Activated CD8-positive, alpha-beta T cell treated with anti-CD3 and anti-CD28 coated beads, Interleukin-2, amount 10 ng/mL, durations not matched to agents 7 days and 5 days (primary cell): ENCODE measurements at places on chromosomes 16 and 17. TPM values are rescaled to one million over a fixed set of nuclear protein-coding genes. Genes with fewer than 3 reads are reported as not detected.
A peak's percentile ranks its signal among the peaks of the same experiment; 100 is the strongest.

DNA sequence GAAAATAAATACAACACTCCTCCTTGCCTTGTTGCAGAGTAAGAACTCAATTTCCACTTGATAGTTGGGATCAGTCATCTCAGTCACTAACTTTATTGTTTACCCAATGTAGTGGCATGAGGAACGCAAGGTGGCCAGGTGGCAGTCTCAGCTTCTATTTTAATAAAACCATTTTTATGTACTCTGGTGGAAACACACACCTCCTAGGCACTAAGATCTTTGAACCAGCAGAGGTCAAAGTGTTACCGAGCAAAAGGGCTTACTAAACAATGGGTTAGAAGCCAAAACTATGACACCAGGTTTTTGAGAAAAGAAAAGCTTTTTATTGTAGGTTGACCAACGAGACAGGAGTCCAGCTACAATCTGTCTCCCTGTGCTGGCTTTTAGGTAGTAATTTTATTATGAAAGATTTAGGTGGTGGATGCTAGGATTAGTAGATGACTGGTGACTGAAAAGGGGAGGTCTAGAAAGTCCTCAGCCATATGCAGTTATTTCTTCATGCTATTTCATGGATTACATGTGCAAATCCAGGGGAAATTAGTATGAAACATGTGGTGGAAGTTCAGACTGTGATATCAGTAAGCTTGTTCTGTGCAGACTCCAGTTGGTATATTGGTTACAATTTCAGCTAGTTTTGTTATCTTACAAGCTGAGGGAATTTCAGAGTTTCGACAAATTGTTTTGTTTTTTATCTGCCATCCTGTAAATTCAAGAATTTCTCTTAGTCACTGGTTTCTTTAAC is 122.3 kb downstream of the PCTP start:
- DNase-seq: no peak

Gene ARL5C
- not detected for total RNA-seq

- no peak for DNase-seq
Observed at GRCh38 chr16:55576384-55576783, 9.9 kb downstream of the CAPNS2 start.

Gene TMEM11
- 27.7 TPM for total RNA-seq

- no peak for DNase-seq
Observed at GRCh38 chr17:50064253-50065001, 8.5 kb downstream of the ITGA3 start.

Gene ABCC3
- total RNA-seq: not detected

- no peak for DNase-seq
Observed at GRCh38 chr16:8493972-8494371, 96.3 kb downstream of the TMEM114 start.

DNA sequence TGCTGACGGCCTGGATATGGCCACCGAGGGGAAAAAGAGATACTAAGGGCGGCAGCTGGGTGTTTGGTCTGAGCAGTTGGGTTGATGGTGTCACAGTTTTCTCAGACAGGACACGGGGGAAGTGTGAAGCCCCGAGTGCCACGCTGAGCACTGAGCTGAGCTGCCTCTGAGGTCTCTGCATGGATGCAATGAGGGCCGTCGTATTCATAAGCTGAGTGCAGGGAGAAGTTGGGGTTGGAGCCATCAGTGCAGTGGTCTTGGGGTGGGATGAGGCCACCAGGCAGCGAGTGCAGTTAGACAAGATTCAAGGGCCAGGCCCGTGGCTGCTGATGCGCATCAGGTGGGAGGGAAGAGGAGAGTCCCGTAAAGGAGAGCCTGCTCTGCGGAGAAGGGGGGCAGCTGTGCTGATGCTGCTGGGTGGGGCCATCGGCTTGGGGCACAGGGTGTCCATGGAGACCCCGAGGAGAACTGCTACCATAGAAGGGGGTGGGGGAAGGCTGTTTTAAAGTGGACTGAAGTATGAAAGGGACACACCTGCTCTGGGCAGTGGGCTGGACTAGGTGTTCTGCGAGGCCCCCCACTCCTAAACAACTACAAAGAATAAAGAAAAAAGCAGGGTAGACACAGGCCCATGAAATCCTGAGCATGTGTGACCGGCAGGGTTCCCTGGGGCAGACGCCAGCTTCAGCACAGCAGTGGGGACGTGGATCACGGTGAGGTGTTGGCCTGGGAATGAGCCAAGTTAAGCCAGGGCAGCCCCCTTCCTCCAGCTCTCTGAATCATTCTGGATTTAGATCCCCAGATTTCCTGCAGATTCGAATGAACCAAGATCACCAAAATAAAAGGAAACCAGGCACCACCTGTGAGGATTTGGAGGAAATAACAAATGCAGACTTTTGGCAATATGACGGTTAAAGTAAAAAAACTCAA is 19.7 kb downstream of the IL34 start:
- DNase-seq: no peak

- DNase-seq: peak; percentile 89
Observed at GRCh38 chr17:76278952-76279741, 14.0 kb downstream of the UBALD2 start.

DNA sequence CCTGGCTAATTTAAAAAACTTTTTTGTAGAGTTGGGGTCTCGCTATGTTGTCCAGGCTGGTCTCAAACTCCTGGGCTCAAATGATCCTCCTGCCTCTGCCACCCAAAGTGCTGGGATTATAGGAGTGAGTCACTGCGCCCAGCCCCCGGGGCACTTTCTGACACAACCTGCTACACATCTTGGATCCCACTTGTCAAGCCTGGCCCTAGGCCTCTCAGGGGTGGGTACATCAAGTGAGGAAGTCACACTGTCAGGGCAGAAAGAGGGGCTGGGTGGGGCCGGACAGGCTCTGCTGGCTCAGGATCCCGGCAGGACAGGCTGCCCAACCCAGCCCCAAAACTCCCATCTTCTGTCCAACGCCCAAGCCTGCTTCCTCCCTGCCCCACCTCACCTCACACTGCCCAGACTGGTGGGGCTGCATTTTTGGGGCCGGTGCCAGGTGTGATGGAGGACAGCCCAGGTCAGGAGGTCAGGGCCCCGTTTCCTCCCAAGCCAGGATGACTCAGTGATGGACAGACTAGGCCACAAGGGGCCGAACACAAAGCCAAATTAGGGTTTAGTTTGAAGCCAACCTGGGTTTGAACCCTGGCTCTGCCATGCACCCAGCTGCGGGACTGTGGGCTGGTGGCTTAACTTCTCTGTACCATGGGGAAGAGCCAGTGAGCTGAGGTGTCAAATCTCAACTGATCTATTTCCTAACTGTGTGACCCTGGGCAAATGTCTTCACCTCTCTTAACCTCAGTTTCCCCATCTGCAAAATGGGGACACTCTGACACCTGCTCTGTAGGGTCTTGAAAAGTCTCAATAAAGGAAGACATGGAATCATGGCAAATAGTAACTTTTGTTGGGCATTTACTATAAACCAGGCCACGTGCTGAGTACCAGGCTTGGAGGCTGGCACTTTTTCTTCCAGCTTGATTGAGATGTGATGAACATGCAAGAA is 8.9 kb upstream of the PPL start:
- DNase-seq: no peak

Gene OR3A3
- not detected for total RNA-seq

GRCh38 chr17:38864636-38865398 is 5.0 kb upstream of the LASP1 start:
- DNase-seq: no peak

Gene ORC6
- 48.1 TPM for total RNA-seq

Gene TMC8
- 258 TPM for total RNA-seq

DNA sequence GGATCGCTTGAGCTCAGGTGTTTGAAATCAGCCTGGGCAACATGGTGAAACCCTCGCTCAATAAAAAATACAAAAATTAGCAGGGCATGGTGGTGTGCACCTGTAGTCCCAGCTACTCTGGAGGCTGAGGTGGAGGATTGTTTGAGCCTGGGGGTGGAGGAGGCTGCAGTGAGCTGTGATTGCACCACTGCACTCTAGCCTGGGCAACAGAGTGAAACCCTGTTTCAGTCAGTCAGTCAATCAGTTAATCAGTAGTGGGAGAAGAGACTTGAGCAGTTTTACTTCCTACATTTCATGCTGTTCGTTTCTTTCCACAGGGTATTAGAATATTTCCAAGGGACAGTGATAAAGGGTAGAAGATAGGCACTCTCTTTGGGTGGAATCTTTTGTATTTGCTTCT is 8.8 kb downstream of the MAP3K3 start:
- DNase-seq: no peak

GRCh38 chr17:732067-732901 is at the start of gene TLCD3A:
Gene TLCD3A (plus strand): TSS chr17:732596. CDS start chr17:732648, 52 bp downstream.
- DNase-seq: peak; percentile 59
